Smooth muscle cell of bladder (primary cell): ENCODE measurements at places on chromosomes 11 and 22. TPM values are rescaled to one million over a fixed set of nuclear protein-coding genes. Genes with fewer than 3 reads are reported as not detected.

The LSP1 gene
- total RNA-seq: 0.43 and 2.6 TPM in 2 replicates

The COMT gene
- 237 and 344 TPM in 2 replicates for total RNA-seq

The PRODH gene
- total RNA-seq: under 0.01 and 0.18 TPM in 2 replicates

The TRIM34 gene
- total RNA-seq: 8.7 and 11.4 TPM in 2 replicates

The MPST gene
- total RNA-seq: 54.8 and 62.0 TPM in 2 replicates

The BARX2 gene
- not detected in 2 replicates for total RNA-seq

The DCHS1 gene
- 2.0 and 5.2 TPM in 2 replicates for total RNA-seq

The ADSL gene
- total RNA-seq: 118 and 132 TPM in 2 replicates

The SYT7 gene
- total RNA-seq: 0.74 and 1.4 TPM in 2 replicates

The ENTHD1 gene
- not detected in 2 replicates for total RNA-seq

The C22orf31 gene
- 0.14 TPM in 1 of 2 replicates, not detected in the other for total RNA-seq

The SHISA8 gene
- not detected in 2 replicates for total RNA-seq

The SNRPD3 gene
- 148 and 169 TPM in 2 replicates for total RNA-seq

The COX8A gene
- 347 and 502 TPM in 2 replicates for total RNA-seq

The TRIM48 gene
- not detected in 2 replicates for total RNA-seq
